ENCODE measurements at places on chromosomes 5 and 9.
A peak's percentile ranks its signal among the peaks of the same experiment; 100 is the strongest.

- no peak for DNase-seq
Observed at GRCh38 chr5:90690307-90690706, 131.7 kb downstream of the ADGRV1 start.

DNA sequence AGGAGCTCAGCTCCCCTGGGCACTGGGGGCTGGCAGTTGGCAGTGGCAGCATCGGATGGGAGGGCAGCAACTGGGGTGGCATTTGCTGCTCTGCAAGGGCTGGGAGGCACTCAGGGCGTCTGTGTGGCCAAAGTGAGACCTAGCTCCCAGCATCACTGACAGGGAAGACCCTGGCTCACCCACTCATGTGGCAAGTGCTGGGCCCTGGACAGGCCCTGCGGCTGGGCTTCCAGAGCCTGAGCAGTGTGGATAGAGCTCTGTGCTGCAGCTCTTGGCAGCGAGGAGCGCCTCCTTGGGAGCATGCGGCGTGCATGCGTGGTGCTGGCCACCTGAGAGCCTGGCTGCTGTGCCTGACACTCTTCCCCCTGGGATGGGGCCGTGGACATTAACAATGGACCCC is 10.2 kb downstream of the CEP72 start:
- no peak for DNase-seq

- no peak for DNase-seq
Observed at GRCh38 chr9:97510797-97511654, 9.6 kb downstream of the TMOD1 start.

GRCh38 chr5:43592363-43592762 is 10.6 kb upstream of the NNT start:
- no peak for DNase-seq

DNA sequence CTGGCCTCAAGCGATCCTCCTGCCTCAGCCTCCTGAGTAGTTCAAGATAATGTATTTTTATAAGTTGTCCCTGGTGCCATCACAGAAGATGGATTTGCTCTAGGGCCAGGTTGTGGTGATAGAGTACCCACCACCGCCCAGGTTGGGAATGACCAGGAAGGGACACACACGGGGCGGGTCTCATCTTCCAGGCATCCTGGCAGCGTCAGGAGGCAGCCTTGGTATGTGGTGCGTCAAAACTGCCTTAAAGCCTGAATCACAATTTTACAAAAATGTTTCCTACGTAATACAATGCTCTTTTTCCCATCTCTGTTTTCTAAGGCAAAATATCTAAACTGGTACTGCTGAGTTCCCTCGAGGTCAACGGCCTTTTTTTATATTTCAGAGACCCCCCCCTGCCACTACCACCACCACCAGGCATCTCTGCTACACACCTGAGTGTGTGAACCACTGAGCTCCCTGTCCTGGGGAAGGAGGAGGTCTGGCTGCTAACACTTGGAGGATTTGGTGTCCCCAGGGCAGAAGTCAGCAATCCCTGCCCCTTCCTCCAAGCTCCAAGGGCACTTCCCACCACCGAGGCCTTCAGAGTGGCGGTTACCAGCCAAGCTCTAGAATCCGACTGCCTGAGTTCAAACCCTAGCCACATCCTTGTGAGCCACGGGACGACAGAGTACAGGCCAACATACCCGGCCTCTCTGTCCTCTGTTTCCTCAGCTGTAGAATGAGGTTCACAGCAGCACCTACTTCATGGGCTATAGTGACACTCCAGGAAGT is 47.3 kb downstream of the SLC6A7 start:
- no peak for DNase-seq

DNA sequence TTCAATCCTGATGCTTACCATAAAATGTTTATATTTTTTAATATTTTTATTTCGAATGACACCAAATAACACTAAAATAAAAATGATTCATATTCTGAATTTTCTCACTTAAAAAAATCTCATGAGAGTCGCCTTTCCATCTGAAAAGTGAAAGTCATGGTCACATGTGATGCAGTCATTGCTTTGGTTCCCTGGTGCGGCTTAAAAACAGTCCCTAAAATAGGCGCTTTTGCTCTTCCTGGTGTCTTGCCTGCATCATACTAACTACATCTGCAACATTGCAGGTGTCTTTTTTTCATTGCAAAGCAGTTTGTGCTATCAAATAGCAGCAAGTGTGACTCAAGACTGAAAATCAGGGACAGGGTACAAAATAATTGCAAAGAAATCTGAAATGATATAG is 185.2 kb upstream of the NREP start:
- DNase-seq, result no peak

DNA sequence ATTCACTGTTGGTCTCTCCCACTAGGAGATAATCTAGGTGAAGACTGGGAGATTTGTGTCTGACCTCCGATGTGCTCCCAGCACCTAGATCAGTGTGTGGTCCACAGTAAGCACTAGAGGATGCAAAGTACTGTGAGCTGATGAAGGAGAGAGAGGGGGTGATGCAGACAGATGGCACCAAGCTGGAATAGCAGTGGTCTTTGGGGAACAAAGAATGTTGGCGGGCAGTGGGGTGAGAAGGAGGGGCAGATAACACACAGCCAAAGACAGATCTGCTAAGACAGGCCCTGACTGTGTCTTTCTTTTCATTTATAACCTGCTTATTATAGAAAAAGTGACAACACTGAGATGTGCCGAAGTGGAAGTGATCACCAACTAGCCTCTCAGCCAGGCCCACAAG is 37.5 kb downstream of the ERGIC1 start:
- DNase-seq, result no peak

- DNase-seq, result no peak
Observed at GRCh38 chr5:36495611-36496010, 110.8 kb upstream of the SLC1A3 start.

DNA sequence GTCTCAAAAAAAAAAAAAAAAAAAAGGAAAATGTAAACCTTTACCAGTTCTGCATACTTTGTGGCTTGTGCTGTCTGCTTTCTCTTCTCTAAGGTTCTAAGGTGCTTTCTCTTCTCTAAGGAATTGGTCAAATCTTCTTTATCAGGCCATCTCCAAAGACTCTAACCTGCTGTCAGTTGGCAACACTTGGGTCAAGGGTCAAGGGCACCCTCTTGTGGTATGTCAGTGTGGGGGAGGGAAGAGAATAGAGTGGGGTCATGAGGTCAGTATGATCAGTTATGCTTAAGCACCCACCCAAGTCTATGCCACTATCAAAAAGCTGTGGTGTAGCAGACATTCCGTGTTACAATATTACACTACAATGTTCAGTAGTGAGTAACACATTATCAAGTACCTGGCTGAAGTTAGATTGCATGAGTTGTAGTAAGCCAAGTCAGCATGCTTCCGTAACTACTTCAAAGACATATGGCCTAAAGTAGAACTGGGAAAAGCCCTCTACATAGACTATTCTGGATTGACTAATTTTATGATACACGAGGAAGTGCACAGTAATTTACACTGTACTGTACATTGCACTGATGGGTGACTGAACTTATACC is 25.0 kb upstream of the CCL28 start:
- DNase-seq, result no peak

GRCh38 chr9:33799928-33800704 is 4.8 kb downstream of the PRSS3 start:
- DNase-seq, result no peak

DNA sequence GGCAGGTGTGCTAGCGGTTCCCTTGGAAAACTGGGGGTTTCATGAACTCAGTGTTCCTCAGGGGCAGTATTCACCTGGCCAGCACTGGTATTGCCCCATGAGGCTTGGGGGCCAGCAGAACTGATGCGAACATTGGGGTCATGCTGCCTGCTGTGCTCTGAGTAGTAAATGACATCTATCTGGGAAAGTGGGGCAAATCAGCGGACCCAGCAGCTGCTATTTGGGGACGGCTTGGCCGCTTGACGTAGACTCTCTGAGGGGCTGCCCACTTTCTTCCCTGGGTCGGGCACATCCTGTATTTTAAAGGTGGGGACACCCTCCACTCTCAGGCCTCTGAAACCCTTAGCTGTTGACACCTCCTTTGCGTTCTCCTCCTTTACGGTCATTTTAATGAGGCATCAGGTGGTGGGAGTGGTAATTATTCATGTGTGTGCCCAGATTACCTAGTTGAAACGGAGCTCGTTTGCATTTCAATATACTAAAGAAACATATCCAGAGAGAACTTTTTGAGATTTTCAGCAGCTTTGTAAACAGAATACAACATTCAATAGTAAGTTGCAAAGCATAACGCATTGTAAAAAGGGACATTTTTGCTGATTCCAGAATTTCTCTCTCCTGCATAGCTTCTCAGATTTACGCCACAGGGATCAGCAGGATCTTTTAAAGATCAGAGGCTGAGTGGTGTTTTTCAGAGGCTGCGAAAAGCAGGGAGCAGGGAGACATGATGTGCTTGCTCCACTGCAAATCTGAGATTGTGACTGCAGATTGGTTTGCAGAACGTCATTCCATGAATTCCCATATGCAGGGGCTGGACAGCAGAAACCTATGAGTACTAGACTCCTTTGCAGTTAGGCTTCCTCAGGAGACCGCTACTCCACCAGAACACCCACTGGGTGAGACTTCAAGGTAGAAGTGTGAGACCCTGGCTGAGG is 56.8 kb upstream of the ZFR start:
- no peak for DNase-seq

DNA sequence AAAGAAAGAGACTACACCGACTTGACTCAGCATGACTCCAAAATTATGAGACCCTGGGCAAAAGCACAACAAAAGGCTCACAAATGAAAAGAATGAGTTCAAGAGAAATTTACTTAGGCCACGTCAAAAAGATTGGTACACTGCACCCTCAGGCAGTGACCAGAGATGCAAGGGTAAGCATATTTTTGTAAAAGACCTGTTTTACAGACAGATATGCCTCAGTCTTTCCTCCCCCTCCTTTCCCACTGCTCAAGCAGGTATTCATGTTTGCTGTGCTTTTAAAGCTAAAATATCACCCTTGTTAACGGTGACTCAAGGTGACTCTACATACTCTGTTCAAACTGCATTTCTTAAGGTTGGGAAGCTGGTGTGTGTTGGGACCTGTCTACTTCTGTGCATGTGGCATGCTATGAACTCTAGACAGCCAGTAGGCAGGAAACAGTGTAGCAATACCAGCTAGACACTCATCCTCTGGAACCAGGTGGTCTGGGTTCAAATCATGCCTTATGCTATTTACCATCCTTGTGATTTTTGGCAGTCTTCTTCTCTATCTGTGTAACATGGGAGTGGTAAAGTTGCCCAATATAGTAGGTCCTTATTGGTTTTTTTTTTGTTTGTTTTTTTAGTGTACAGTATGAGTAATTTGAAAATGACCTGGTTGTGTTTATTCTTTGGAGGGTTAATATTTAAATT is 98.7 kb downstream of the TLE4 start:
- DNase-seq, result no peak

DNA sequence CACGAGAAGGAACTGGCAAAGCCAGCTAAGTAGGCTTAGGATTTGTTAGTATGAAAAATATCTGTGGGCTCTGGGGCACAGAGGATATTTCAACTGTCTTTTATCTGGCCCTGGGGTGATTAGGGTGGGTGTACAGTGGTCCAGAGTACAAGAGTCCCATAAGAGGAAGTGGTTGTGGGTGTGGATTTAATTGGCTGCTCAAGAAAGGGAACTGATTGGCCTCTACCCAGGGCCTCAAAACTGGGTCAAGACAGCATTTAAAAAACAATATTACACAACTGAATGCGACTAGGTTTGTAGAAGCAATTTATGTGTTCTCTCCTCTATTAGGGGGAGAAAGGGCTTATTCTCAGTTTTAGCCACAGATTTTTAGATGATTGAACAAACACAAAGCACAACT is 1353.4 kb upstream of the WWC1 start:
- no peak for DNase-seq

DNA sequence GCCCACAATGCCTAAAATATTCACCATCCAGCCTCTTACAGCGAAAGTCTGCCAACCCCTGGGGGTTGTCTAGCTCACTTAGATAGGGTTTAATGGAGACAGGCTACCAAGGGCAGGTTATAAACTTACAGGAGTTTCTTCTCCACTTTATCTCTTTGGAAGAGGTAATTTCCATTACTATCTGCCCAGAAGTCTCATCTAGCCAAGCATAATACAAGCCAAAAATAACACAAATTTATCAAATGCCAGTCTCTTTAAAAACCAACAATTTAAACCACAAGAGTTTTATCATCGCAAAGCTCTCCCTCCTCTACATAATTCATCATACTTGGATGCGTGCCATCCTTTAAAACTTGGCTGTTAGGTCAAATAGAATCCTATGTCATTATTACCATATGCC is 6.2 kb downstream of the RBM22 start:
- DNase-seq, result no peak

DNA sequence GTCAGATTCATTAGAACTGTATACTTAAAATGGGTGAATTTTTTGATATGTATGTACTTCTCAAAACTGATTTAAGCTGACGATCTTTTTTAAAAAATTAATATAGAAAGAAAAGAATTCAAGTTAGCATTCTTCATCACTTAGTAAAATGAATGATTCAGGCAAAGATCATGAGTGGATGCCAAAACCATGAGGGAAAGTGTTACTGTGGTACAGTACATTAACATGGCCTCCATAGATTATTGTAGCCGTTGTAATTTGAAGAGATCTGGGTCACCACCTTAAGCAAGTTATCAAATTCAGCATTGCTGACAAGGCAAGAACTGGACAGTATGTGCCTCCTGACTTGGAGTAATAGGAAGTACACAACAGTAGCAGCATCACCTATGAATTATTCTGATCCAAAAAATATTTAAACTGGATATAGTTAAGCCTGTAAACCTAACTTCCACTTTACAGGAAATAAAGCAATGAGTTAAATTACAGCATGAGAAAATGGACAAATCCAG is 29.7 kb downstream of the C9orf85 start:
- no peak for DNase-seq

- peak; percentile 59 for DNase-seq
Observed at GRCh38 chr5:1118738-1119137, 6.9 kb upstream of the SLC12A7 start.

DNA sequence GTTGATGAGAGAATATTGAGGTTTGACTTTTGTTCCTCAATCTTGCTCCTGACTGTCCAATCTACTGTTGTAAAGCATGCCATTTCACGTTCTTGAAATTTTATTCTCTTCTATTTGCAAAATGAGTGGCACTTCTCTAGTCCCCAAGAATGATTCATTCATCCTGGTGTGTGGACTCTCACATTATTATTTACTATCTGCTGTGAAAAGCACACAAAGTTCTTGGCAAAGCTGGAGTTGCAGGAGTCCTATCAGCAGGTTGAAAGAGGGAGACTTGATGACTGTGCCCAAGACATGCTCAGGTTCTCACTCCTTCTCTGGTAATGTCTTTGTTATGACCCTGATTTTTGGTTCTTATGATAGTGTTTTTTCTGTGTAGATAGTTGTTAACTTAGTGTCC is 382.6 kb downstream of the DMRTA1 start:
- no peak for DNase-seq

- no peak for DNase-seq
Observed at GRCh38 chr5:143599474-143599873, 196.0 kb upstream of the NR3C1 start.

- DNase-seq, result no peak
Observed at GRCh38 chr5:158679221-158679641, 420.5 kb downstream of the EBF1 start.

GRCh38 chr5:5531371-5531770 is 108.9 kb downstream of the ICE1 start:
- no peak for DNase-seq

DNA sequence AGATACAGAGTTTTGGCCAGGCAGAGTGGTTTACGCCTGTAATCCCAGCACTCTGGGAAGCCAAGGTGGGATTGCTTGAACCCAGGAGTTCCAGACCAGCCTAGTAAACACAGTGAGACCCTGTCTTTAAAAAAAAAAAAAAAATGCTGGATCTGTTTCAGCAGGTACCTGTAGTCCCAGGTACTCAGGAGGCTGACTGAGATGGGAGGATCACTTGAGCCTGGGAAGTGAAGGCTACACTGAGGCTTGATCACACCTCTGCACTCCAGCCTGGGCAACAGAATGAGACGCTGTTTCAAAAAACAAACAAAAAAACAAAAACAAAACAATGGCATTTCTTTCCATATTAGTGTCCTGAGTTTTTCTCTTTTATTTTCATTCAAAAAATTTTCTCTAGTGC is 19.0 kb downstream of the UNC13B start:
- no peak for DNase-seq

Data from NCI-H1092 treated with DMSO at 0.1 percent for 48 hours (cell line).